Mesenteric fat pad (tissue), 1 donor: ENCODE measurements at places on chromosomes 6 and 20. TPM values are rescaled to one million over a fixed set of nuclear protein-coding genes. Genes with fewer than 3 reads are reported as not detected.
A peak's percentile ranks its signal among the peaks of the same experiment; 100 is the strongest.

COQ3 gene
- total RNA-seq = 7.0 TPM

GRCh38 chr6:122788663-122789181 lies 336 bp upstream of the SMPDL3A start:
- DNase-seq = no peak

DTD1 gene
- total RNA-seq = 26.5 TPM

- no peak for DNase-seq
Observed at GRCh38 chr20:61874421-61875068, 191.1 kb downstream of the TAF4 start.

DNA sequence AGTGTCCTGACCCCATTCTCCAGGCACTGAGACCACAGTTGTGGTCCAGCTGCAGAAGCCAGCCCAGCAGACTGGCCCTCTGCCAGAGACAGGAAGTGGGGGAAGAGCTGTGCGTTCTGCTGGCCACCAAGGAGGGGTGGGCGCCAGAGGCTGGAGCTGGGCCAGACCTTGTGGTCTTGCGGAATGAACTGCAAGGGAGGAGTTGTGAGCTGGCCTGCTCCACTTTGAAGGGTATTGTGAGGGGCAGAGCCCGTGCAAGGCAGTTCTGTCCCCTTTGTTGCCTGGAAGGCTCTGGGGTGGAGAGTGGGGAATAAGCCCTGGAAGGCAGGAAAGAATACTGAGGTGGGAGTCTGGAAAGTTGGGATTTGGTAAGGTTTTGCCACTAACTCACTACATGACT lies 3.6 kb upstream of the MDFI start:
- DNase-seq = no peak

GRCh38 chr6:80594461-80594860 lies 488.0 kb downstream of the BCKDHB start:
- no peak for DNase-seq

GRM4 gene
- total RNA-seq = not detected

GRCh38 chr6:117601811-117602150 lies 530 bp downstream of the GOPC start:
- no peak for DNase-seq

- no peak for DNase-seq
Observed at GRCh38 chr6:144193181-144193580, 42.9 kb downstream of the STX11 start.

ZNF334 gene
- total RNA-seq = 0.90 TPM

CARMIL1 gene
- 10.3 TPM for total RNA-seq

SLC17A2 gene
- total RNA-seq = not detected

- DNase-seq = no peak
Observed at GRCh38 chr20:43843096-43843964, 71.3 kb upstream of the TOX2 start.

EYS gene
- 0.48 TPM for total RNA-seq

- no peak for DNase-seq
Observed at GRCh38 chr6:45728674-45729073, 287.0 kb downstream of the CLIC5 start.

GRCh38 chr6:47865206-47865605 lies 83.4 kb downstream of the OPN5 start:
- DNase-seq = no peak

DNA sequence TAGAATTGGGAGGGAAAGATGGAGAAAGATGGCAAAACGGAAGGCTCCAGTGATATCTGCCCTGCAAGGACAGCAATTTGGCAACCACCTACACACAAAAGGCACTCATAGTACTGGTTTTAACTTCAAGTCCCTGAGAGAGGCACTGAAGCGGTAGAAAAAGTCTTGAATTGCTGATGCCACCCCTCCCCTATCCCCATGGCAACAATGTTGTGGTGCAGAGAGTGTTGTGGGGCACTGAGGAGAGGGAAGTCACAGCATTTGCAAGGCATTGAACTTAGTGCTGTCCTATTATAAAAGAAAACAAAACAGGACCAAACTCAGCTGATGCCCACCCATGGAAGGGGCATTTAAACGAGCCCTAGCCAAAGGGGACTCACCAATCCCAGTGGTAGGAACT lies 343.7 kb downstream of the HAO1 start:
- no peak for DNase-seq

- no peak for DNase-seq
Observed at GRCh38 chr6:51777618-51778017, 309.8 kb downstream of the PKHD1 start.

- DNase-seq = no peak
Observed at GRCh38 chr6:134593024-134593423, 275.1 kb upstream of the SGK1 start.

DNA sequence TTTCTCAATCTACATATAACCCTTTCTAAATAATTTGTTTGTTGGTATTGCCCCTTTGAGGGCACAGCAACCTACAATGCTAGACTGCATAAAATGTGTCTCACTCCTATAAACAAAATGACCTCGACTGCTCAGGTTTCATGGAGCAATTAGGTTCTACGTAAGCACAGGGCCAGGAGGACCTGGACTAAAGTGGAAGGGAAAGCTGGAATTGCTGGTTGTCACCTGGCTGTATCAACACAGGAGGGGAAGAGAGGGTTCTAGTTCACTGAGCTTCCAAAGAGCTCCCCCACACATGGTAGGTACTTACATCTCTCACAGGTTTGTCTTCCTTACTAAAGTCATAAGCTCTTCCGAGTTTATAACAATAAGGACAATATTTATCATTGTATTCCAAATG lies 51.0 kb downstream of the NCOA6 start:
- no peak for DNase-seq

DNA sequence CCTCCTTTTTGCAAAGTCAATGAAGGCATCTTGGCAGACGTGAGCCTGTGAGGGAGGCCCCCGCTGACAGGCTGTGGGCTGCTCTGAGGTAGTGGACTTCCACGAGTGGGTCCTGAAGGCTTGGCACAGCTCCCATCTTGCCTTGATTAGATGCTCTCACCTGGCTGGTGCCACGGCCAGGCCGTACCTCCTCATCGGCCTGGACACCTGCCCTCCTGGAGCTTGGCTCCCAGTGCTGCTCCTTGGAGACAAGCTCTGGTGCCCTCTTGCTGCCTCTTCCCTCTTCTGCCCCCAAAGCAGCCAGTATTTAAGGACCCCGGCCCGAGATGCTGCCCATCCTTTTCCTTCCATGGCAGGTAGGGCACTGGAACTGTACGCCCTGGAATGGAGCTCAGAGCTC lies 93.5 kb downstream of the ERMARD start:
- peak; percentile 79 for DNase-seq

DNA sequence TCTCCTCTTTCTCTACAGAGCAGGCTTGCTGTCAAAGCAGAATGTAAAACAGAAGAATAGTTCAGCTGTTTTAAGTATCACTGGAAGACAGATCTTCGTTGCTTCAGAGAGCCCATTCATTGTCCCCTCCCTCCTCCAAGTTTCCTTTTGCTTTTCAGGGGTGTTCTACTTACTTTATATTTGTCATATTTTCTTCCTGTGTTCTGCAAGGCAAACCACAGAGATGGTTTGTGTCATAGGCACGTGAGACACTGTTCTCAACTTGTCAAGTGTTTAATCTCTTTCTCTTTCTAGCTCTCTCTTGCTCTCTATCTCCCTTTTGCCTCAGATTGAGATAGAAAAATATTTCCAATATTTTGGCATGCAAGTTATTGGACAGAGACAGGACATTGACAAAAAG lies 228.9 kb upstream of the DEFB112 start:
- DNase-seq = no peak

HTR1E gene
- total RNA-seq = not detected

PKIB gene
- total RNA-seq = 1.00 TPM

ATP6V1G2 gene
- total RNA-seq = 1.1 TPM

SCAF8 gene
- total RNA-seq = 33.3 TPM

- no peak for DNase-seq
Observed at GRCh38 chr6:147397306-147397705, 111.2 kb upstream of the SAMD5 start.

COL9A3 gene
- total RNA-seq = 0.42 TPM

DNA sequence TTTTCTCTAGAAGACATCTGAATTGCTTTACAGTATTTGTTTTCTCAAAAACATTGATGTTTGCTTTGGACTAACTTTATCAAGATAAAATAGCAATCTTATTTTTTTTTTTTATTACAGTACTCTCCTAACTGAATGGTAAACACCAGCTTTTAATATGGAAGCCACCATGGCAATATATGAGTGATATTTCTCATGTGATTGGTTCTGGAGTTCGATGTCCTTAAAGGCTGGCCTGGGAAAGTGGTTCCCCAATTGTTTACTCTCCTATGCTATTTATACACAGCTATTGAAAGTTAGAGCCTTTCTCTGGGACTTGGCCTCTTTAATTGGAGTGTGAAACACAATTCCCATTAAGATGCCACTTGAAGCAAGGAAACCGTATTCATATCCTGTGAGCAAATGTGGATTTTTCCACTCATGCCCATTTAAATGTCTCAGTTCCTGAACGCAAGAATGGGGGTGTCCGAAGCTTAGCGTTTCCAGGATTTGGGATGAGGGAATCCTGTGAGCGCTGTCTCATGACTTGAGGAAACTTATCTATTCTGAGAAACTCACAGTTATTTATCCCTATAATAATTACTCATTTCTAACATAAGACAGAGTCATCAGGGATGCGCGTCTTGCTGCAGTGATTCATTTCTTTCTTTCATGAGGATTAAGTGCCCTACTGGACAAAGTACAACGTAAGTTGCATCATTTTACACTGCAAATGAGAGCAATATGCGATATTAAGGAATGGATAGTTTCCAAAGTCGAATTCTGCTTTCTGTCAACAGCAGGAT lies 143.3 kb upstream of the PREP start:
- no peak for DNase-seq

DNA sequence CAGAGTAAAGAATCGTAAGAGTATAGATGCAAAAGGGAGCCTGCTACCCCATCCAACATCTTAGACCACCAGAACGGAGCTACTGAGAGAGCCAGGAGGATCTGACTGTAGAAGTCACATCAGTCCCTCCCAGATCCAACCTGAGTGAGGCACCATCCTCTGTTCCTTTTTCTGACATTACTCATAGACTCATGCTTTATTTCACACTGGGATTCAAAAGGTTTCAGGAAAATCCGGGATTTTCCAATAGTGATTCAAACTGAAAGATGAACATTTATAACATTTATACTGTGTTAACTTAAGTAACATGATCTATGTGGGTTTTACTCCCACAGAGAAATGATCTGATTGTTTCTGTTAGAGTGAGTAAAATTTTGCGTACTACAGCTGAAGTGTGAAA lies 868.6 kb upstream of the GJE1 start:
- DNase-seq = no peak

GRCh38 chr20:43515628-43516027 lies 8.1 kb downstream of the L3MBTL1 start:
- no peak for DNase-seq

DNA sequence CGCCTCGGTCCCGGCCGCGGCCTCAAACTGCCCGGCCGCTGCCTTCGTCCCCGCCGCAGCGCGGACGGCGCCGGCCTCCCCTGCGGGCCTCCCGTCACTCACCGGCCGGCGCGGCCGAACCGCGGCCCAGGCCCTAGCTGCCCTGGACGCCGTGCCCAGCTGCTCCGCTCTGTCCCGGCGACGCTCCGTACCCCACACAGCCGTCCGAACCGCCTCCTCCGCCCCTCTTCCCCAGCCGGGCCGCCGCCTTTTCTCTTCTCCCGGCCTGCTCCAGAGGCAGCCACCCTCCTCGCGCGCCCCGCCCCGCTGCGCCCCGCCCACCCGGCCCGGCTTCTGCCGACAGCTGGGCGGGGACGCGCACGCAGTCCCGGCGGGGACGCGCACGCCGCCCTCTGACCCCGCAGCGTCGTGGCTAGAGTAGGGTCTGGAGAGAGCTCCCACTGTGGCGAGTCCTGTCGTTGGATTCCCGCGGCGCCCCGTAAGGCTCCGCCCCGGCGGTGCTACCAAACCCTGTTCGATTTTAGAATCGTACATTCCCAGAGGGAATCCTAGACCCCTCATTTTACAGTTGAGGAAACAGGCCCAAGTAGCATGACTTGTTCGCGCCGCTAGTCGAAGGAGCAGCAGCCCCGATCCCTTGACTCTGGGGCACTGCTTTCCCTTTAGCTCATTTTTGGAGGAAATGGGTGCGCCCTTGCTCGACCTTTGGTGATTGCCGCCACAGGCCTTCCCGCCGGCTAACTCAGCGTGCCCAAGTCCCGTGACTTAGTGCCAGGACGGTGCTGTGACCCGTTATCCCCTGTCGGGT lies at the start of gene FBXO30:
Gene FBXO30, minus strand, starts transcription at position 295 of the 808 bp plus-strand sequence. CDS start 8,390 bp downstream, outside the sequence.
- DNase-seq = peak; percentile 96

OR2J3 gene
- not detected for total RNA-seq

- DNase-seq = no peak
Observed at GRCh38 chr20:36992802-36993334, 41.4 kb upstream of the SAMHD1 start.

DNA sequence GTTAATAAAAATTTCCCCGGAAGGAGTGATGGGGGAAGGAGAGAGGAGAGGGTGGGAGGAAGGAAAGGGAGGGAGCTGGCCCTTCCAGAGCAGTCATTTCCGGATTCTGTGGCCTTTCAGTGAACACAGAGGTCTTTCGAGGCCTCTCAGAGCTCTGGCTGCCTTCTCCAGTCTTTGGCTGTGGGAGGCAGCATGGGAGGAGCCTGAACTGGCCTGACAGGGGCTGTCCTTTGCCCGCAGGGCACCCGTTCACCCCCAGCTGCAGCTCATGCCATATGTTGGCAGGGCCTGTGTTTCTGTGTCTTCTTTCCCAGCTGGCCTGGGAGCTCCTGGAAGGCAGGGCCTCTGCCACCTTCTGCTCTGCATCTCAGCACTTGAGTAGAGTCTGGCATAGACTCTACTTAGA lies 95.5 kb downstream of the PPP1R14C start:
- no peak for DNase-seq

GRCh38 chr6:158672726-158673125 lies 22.9 kb downstream of the SYTL3 start:
- DNase-seq = no peak

GRCh38 chr20:7362601-7363000 lies 577.7 kb downstream of the HAO1 start:
- no peak for DNase-seq

MYH7B gene
- total RNA-seq = 0.06 TPM

MAK gene
- total RNA-seq = 0.71 TPM

SLC22A7 gene
- total RNA-seq = not detected

GRCh38 chr6:164694386-164694785 lies 615.0 kb downstream of the C6orf118 start:
- DNase-seq = no peak

- DNase-seq = no peak
Observed at GRCh38 chr6:100657678-100658330, 193.1 kb upstream of the SIM1 start.

DNA sequence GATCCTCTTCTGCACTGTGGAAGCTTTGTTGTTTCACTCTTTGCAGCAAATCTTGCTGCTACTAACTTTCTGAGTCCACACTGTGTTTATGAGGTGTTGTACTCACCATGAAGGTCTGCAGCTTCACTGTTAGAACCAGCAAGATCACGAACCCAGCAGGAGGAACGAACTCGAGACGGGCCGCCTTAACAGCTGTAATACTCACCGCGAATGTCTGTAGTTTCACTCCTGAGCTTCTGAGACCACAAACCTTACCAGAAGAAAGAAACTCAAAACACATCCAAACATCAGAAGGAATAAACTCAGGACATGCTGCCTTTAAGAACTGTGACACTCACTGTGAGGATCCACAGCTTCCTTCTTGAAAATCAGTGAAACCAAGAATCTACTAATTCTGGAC lies 48.1 kb upstream of the MBOAT1 start:
- no peak for DNase-seq
